ENCODE measurements at places on chromosomes 2 and 18.

- DNase-seq = no peak
Observed at GRCh38 chr2:26767894-26768487, 3.9 kb downstream of the SLC35F6 start.

GRCh38 chr2:621303-622099 is 55.7 kb downstream of the TMEM18 start:
- DNase-seq = no peak

DNA sequence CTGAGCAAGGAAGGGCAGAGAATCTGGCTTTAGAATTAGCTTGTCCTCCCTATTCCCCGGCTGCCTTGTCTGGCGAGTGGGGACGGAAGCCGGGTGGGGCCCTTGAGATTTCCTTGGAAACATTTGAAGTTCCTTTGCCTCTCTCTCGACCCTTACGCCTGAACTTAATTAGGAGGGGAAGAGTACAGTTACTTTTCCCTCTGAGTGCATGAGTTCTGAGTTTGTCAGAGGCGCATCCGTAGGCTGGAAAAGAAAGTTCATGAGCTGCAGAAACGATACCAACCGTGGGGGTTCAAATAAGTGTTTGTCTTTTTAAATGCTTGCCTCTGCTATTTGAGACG is 468 bp downstream of the PIKFYVE start:
- DNase-seq = peak; percentile 8

DNA sequence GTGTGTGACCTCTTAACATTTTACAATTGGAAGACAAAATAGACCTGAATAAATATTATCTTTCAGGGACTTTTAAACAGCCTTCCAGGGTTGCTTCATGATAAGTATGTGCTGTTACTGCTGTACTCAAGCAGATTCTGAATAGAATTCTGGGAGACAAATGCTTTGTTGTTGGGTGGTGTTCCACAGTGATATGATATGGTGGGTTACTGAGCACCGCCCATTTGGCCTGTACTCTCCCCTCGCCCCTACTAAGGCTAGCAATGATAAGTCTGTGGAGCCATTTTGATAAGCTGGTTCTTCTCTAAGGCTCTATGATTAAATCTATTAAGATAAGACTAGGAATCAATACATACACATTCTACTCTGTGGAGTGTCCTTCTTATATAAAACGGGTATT is 89.8 kb upstream of the ITGA4 start:
- DNase-seq = no peak

GRCh38 chr18:45340884-45341283 is 274.4 kb upstream of the SLC14A2 start:
- DNase-seq = no peak

DNA sequence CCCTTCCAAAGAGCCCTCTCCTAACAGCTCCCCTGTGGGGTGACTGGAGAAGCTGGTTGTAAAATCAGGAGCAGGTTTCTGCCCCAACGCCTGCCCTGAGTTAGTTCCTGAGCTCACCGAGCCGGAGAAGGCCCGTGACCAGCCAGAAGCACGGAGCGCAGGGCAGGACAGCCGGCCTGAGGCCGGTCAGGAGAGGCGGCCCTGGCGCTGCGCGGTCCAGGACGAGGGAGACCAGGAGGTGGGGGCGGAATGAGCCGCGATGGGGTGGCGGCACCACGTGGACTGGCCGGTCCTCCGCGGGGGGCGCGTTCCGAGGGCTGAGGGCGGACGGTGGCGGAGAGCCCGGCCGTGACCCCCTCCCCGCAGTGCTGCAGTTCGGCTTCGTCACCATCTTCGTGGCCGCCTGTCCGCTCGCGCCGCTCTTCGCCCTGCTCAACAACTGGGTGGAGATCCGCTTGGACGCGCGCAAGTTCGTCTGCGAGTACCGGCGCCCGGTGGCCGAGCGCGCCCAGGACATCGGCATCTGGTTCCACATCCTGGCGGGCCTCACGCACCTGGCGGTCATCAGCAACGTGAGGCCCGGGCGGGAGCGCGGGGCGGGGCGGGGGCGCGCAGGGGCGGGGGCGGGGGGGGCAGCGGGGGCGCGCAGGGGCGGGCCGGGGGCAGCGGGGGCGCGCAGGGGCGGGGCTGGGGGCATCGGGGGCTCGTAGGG is 29.0 kb downstream of the ANO7 start:
- peak; percentile 73 for DNase-seq

- DNase-seq = no peak
Observed at GRCh38 chr18:60311676-60312360, 60.8 kb downstream of the MC4R start.

DNA sequence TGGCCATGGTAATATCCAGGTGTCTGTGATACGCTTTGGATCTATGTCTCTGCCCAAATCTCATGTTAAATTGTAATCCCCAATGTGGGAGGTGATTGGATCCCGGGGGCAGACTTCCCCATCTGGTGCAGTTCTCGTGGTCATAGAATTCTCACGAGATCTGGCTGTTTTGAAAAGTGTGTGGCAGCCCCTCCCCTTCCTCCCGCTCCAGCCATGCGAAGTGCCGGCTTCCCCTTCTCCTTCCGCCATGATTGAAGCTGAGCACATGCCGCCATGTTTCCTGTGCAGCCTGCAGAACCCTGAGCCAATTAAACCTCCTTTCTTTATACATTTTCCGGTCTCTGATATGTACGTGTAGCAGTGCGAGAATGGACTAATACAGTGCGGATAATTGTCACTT is 42.5 kb downstream of the GPC1 start:
- no peak for DNase-seq

GRCh38 chr18:46344416-46345180 is 240.4 kb downstream of the HAUS1 start:
- no peak for DNase-seq

DNA sequence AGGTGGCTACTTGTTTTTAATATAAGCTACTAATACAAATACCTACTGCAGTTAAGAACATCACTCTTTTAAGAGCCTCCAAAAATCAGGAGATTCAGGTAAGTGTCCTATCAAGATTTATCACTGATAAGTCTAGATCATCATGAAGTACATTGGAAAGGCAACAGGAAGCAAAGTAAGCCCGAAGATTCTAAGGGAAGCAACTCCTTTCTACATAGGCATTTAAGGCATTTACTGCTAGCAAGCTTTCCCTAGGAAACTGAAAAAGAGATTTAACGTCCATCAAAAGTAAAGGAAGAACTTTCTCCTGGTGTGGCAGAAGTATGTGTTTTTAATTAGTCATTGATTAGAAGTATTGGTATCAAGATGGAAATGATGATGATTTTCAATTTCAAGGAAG is 3.7 kb downstream of the STK17B start:
- DNase-seq = no peak

GRCh38 chr2:18795906-18796305 is 206.5 kb upstream of the NT5C1B start:
- DNase-seq = peak; percentile 12

GRCh38 chr2:152462779-152463178 is 127.8 kb downstream of the FMNL2 start:
- DNase-seq = no peak

- DNase-seq = no peak
Observed at GRCh38 chr2:132652474-132652873, 17.5 kb downstream of the LYPD1 start.

DNA sequence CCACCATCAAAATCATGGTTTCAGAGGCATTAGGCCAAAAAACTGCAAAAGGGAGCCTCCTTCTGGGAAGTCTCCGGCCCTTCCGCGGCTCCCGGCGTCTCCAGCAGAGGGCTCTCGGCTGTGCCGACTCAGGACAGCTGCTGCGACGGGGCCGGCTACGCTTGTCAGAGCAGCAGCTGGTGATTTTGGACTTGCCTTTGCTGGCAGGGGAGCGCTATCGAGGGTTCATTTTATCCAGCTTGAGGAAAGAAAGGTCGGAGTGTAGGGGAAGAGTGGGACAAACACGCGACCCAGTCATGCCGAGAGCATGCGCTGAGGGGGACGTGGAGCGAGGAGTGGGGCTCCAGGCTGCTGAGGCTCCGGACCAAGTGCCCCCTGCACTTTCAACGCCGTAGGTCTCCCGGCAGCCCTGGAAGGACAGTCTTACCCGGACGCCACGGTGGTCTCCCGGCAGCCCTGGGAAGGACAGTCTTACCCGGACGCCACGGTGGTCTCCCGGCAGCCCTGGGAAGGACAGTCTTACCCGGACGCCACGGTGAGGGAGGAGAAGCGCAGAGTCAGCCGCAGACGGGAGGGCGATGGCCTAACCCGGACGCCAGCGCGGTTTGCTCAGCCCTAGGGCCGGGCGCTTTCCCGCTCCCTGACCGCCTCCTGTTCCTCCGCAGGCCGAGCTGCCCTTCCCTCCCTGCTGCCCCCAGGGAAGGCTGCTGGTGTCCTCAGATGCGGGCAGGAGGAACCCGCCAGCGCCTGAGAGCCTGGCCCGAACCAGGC is 21.7 kb downstream of the DDX18 start:
- peak; percentile 92 for DNase-seq

DNA sequence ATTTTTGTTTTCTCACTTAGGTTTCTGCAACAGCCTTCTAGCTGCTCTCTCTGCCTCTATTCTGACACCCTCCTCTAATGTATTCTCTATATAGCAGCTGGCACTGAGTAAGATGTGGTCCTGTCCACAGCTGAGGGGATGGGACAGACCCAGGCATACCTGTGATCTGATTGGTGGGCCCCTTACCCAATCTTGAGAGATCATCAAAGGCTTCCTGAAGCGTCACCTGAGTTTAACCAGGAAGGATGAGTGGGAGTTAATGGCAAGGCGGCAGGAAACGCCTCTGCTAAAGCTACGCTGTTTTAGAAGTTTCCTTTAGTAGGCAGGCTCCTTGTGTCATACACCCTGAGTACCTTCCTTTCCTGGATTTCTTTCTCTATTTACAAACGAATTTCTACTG is 5.7 kb upstream of the TET3 start:
- DNase-seq = no peak

DNA sequence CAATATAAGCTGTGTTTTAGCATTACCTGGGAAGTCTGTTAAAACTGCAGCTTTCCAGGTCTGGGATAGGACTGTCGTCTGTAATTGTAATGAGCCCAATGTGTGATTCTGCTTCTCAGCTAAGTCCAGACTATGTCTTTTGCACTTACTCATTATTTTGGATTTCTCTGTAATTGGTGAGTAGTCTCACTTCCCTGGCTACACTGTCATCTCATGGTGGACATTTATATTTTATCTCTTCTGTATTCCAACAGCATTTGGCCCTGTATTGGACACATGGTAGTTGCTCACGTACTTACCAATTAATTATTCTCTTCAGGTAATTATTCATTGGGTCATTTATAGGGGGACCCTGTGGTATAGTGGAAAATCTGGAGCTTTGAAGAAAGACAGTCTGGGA is 28.0 kb downstream of the LHCGR start:
- DNase-seq = peak; percentile 18

DNA sequence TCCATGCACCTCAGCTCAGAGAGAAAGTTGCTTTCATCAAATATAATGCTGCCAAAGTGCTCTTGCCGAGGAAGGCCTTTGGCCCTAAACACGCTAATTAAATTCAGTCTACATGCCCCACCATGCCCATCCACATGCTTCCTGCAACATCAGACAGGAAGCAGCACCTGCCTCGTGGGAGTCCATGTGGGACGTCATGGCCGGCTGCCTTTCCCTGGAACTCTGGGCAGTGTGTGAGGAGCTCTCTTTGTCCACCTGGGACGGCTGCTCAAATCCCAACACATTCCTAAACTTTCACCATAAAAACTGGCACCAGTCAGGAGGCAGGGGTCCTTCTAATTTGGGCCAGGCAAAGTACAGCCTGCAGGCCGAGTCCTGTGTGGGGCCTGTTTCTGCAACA is 23.1 kb downstream of the FAM178B start:
- DNase-seq = no peak

DNA sequence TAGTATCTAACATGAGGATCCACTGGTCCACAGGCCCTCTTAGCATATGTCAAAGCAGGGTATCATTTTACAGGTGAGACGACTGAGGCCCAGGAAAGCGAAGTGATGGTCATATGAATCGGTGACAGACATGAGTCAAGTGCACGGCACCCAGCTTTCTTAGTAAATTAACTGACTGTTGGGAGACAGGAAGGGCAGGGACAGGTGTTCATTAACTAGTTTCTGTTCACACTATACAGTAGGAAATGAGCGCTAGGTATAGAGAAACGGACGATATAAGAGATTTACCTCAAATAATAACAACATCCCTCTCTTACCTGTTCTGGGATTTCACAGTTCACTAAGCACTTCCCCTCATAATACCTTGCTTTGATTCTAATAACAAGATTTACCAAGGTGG is 1.7 kb upstream of the SMARCAL1 start:
- DNase-seq = no peak

DNA sequence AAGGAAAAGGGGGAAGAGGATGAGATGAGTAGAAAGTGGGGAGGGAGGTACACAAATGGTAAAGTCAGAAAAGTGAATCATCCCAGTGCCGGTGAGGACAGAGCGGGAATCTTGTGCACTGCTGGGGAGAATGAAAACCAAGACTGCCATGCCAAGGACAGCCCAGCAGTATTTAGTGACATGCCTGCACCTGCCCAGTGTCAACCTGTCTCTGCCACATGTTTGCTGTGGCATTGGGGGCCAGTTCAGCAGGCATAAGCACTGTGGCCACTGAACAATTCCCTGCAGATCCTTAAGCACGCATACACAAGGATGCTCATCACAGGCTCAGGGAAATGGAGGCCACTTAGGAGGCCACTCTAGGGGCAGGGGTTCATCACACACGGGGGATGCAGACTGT is 5.2 kb upstream of the KCNK3 start:
- DNase-seq = no peak

DNA sequence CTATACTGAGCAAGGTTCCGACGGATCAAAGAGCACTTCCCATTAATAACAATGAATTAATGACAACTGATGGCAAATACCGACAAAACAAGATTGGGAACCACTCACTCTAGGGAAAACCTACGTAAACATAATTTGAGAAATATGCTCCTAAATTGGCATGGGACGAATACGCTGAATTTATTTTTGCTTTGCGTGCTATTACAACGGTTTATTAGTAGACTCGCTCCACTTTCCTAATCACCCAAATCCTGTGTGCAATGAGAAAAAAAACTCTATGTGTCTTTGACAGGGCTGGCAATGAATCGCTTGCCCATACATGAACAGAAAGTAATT is 536 bp upstream of the SLC25A12 start:
- DNase-seq = no peak

DNA sequence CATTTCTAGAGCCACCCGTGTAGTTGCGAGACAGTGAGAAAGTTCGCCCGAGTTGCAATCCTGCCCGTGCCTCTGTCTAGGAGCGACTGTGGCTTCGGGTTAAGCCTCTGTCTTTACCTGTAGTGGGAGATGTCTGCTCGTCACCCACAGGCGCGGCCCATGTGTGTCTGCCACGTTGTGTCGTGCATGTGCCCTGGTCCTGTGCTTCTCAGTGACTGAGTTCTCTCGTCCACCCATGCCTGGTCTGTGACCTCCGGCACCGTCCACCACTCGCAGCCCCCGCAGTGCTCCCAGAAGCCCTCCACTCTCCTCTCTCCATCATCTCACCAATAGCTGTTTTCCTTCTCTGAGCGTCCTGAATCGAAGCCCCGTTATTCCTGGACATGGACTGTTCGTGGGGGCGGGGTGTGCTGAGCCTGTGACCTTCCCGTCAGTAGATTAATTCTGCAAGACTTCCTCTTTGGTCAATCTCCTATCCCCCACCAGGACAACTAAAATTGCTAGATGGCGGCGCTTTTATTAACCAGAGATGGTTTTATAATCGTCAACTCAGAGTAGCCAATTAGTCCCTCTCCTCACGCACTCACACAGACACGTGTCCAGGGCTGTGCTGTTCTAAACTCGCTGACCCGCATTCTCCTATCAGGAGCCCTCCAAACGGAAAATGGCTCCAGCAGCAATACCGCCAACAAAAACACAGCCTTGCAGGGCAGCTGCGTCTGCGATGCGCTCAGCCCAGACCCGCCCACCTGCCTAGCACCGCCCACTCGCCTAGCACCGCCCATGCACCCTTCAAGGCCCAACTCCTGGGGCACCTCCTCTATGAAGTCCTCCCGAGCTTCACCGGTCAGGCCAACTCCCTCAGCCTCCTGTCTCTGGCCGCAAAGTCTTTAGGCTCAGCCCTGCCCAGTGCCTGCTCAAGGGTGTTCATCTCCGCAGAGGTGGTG is 119.4 kb downstream of the TWIST2 start:
- DNase-seq = no peak

All from AG08395 (cell line).